Naive thymus-derived CD4-positive, alpha-beta T cell (primary cell): ENCODE measurements at places on chromosomes 6 and 20. TPM values are rescaled to one million over a fixed set of nuclear protein-coding genes. Genes with fewer than 3 reads are reported as not detected.

BTN1A1 gene
- not detected for total RNA-seq

BPIFB4 gene
- total RNA-seq: not detected

PREP gene
- total RNA-seq: 32.1 TPM

PAQR8 gene
- total RNA-seq: 46.2 TPM

MATN4 gene
- total RNA-seq: not detected

JPH2 gene
- total RNA-seq: not detected

OR12D3 gene
- total RNA-seq: not detected

CDYL gene
- 43.3 TPM for total RNA-seq

DNA sequence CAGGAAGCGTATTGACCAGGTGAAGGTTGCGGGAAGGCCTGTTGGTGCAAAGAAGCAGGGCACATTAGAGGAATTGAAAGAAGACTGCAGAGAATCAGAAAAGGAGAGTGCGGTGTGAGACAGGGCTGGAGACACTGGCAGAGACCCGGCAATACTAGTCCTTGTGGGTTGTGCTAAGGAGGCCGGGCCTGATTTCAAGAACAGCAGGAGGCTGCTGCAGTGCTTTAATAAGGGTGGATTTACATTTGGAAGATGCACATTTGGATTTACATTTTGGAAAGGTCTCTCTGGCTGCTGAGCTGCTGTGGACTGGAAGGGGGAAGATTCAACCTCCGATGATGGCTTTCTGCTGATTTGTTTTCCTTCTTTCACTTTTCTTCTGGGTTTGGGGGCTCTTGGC, 167.8 kb downstream of the SLC24A3 start:
- H3K27me3 ChIP-seq: no peaks in the 10 kb centered on the region
- H3K4me3 ChIP-seq: no peak overlapping the region
- no peaks in the 10 kb centered on the region for H3K36me3 ChIP-seq
- no peak overlapping the region for H3K27ac ChIP-seq
- no peak for DNase-seq

DNA sequence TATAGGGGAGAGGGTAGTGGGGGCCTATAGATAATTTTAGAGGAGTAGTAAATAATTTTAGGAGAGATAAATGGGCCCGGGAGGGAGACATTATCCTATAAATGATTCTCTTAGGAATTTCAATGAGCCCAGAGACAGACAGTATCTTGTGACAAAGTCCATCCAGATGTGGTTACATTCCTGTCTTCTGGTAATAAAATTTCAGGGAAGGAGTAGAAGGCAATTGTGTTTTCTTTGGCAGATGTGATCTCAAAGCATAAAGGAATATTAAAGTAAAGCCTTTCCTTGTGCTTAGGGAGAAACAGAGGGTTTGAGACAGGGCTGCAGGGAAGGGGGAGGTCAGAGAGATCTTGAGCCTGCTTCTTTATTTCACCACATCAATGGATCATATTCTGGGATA, 979.8 kb upstream of the GJE1 start:
- no peaks in the 10 kb centered on the region for H3K27me3 ChIP-seq
- peak overlapping the region; percentile 58 for H3K27ac ChIP-seq
- DNase-seq: no peak
- H3K4me1 ChIP-seq: no peaks in the 10 kb centered on the region
- no peak overlapping the region for H3K4me3 ChIP-seq

DNA sequence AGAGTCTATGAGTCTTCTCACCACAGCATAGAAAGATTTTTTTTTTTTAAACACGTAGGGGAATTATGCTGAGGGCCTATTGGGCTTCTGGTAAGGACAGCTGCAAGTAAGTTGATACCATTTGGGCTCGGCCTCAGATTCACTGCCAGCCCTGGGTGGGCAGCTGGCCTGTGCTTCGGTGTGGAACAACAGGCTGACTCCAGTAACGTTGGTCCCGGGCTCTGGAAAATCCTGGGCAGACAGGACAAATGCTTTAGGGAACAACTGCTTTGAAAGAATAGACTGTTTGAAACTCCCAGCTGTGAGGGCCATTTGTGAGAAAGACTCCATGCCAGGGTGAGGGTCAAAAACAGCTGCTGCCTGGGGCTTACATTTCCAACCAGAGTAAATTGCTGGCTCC, 366.5 kb downstream of the QKI start:
- no peaks in the 10 kb centered on the region for H3K4me1 ChIP-seq
- no peak overlapping the region for H3K4me3 ChIP-seq

DNA sequence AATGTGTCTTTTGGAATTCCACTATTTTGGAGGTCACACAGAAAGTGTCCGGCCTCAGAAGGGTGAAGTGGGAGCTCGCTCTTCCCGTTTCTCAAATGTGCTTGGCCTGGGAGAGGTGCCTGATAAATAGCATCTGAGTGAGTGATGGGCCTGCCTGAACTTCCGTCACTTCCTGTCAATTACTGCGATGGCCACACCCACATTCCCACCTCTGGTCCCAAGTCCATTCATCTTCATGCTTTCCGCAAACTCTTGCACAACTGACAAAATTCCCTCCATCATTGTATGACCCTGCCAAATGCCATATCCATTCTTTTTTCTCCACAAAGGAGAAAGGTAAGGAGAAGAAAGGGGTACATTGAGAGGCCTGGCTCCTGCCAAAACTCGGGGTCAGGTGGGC, 169.0 kb downstream of the QKI start:
- no peak for DNase-seq
- H3K4me3 ChIP-seq: no peak overlapping the region
- H3K27me3 ChIP-seq: no peaks in the 10 kb centered on the region
- H3K36me3 ChIP-seq: no peaks in the 10 kb centered on the region

DNA sequence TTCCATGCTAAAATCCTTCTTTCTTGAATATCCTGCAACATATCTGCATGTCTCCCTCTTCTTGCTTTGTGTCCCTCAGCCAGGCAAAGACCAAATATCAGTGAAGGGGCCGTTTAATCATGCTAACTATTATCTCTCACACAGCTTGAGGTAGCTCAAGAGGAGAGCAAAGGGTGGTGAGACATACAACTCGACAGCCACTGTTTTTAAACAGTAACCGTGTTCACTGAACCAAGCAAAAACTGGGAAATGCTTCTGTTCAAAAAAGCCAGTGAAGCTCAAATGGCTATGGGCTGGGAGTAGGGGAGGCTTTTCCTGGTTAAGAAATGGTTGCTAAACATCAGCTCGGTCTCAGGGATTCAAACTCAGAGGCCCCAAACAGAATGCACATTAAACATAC, 83.4 kb downstream of the MAP7 start:
- no peak for DNase-seq
- no peaks in the 10 kb centered on the region for H3K4me1 ChIP-seq
- no peak overlapping the region for H3K4me3 ChIP-seq
- H3K27ac ChIP-seq: no peak overlapping the region
- no peaks in the 10 kb centered on the region for H3K36me3 ChIP-seq
- no peaks in the 10 kb centered on the region for H3K27me3 ChIP-seq

DNA sequence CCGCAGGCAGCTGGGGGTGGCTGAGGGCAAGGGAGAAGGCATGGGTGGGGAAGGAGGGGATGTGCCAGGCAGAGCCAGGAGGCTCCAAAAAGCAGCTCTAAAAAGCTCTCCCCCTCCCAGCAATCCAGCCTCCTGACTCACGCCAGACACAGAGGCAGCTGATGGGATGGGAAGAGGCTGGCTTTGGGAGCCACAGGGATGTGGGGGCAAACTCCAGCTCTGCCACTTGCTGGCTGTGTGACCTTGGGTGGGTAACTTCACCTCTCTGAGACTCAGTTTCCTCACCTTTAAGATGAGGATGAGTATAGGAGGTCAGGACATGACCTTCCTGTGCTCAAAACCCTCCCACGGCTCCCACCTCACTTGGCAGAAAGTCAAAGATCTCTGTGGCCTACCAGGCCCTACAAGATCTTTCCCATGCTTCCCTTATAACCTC, 148.9 kb downstream of the CEBPB start:
- no peaks in the 10 kb centered on the region for H3K27me3 ChIP-seq
- H3K36me3 ChIP-seq: no peaks in the 10 kb centered on the region
- peaks cover 20% of the 10 kb centered on the region for H3K4me1 ChIP-seq
- H3K4me3 ChIP-seq: peak overlapping the region; percentile 27

GRCh38 chr6:145829102-145829501, 14.5 kb upstream of the FBXO30 start:
- H3K27me3 ChIP-seq: no peaks in the 10 kb centered on the region
- no peak for DNase-seq
- no peaks in the 10 kb centered on the region for H3K4me1 ChIP-seq
- no peak overlapping the region for H3K4me3 ChIP-seq
- no peak overlapping the region for H3K27ac ChIP-seq

DNA sequence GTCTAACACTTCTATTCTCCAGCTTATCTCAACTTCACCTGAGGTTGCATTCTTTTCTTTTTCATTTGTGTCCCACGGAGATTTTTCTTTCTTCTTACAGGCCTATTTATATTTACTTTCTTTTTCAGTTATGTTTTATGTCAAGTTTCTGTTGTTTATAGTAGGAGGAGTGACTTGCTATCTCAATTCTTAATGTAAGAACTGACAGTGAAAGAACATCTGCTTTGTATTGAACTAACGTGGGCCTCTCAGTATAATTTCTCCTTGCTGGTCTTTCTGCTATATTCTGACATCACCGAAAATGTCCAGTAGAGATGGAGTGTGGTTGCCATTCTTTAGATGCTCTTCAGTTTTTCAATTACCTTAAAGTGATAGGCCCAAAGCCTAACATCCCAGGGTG, 521.7 kb downstream of the EPM2A start:
- no peak overlapping the region for H3K4me3 ChIP-seq
- H3K36me3 ChIP-seq: no peaks in the 10 kb centered on the region
- H3K27me3 ChIP-seq: no peaks in the 10 kb centered on the region
- no peak for DNase-seq
- no peak overlapping the region for H3K27ac ChIP-seq
- no peaks in the 10 kb centered on the region for H3K4me1 ChIP-seq

- H3K36me3 ChIP-seq: no peaks in the 10 kb centered on the region
- H3K27ac ChIP-seq: no peak overlapping the region
- no peak for DNase-seq
Observed at GRCh38 chr6:89311853-89312531, 3.1 kb downstream of the GABRR2 start.

DNA sequence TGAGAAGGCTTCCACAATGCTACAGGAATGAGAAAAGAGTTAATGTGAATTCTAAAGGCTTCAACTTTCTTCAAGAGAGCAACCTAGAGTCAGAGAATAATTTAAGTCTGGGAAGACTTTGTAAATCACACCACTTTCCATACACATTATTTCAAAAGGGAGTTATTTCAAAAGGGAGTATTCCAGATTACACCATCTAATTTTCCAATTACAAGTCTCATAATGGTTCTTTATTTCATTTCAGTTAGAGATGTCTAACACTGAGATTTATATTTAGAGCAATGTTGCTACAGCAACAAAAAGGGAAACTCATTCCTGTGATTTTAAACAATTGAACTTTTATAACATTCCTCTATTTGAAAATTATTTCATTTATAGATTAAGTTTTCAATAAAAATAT, 98.8 kb upstream of the DST start:
- H3K4me1 ChIP-seq: no peaks in the 10 kb centered on the region
- no peak overlapping the region for H3K27ac ChIP-seq
- H3K4me3 ChIP-seq: no peak overlapping the region
- no peaks in the 10 kb centered on the region for H3K27me3 ChIP-seq

DNA sequence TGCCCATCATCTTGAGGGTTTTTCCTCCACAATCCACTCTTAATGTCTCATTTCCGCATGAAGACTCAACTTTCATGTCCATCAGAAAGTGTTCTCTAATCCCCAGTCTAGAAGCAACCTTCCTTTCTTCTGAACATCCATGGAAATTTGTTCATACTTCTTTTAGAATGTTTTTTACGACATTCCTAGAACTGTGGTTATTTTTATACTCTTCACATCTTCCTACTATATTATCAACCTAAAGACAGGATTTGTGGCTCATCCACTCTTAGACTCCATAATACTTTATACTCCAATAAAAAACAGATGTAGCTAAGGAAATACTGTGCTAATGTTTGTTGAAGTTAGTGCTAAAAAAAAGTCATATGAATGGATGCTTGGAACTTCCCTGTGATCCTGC, 1.4 kb upstream of the CAP2 start:
- no peaks in the 10 kb centered on the region for H3K36me3 ChIP-seq
- no peaks in the 10 kb centered on the region for H3K4me1 ChIP-seq
- no peak overlapping the region for H3K4me3 ChIP-seq
- DNase-seq: no peak
- H3K27ac ChIP-seq: no peak overlapping the region

GRCh38 chr6:164010441-164011103, 596.1 kb downstream of the QKI start:
- no peaks in the 10 kb centered on the region for H3K36me3 ChIP-seq
- DNase-seq: no peak
- no peak overlapping the region for H3K27ac ChIP-seq
- H3K4me1 ChIP-seq: no peaks in the 10 kb centered on the region
- H3K4me3 ChIP-seq: no peak overlapping the region

DNA sequence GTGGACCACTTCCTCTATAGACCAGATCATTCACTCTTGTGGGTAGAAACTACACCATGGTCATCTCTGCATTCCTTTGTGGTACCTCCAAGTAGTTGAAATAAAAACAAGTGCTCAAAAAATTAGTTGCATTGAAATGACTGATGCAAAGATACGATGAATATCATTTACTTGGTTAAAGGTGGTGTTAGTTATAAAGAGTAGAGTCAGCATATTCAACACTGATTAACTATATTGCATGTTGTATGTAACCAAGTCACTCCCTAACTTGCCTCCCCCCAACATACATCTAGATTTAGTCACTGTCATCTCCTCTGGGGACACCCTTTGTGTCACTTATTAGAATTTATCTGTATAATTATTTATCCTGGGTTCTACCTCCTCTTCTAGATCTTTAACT, 77.7 kb downstream of the SHLD1 start:
- no peaks in the 10 kb centered on the region for H3K4me1 ChIP-seq
- DNase-seq: no peak
- H3K27me3 ChIP-seq: no peaks in the 10 kb centered on the region
- no peaks in the 10 kb centered on the region for H3K36me3 ChIP-seq
- no peak overlapping the region for H3K4me3 ChIP-seq

- H3K4me1 ChIP-seq: no peaks in the 10 kb centered on the region
- DNase-seq: no peak
- no peak overlapping the region for H3K4me3 ChIP-seq
- H3K36me3 ChIP-seq: no peaks in the 10 kb centered on the region
Observed at GRCh38 chr6:48525849-48526248, 414.9 kb upstream of the PTCHD4 start.

DNA sequence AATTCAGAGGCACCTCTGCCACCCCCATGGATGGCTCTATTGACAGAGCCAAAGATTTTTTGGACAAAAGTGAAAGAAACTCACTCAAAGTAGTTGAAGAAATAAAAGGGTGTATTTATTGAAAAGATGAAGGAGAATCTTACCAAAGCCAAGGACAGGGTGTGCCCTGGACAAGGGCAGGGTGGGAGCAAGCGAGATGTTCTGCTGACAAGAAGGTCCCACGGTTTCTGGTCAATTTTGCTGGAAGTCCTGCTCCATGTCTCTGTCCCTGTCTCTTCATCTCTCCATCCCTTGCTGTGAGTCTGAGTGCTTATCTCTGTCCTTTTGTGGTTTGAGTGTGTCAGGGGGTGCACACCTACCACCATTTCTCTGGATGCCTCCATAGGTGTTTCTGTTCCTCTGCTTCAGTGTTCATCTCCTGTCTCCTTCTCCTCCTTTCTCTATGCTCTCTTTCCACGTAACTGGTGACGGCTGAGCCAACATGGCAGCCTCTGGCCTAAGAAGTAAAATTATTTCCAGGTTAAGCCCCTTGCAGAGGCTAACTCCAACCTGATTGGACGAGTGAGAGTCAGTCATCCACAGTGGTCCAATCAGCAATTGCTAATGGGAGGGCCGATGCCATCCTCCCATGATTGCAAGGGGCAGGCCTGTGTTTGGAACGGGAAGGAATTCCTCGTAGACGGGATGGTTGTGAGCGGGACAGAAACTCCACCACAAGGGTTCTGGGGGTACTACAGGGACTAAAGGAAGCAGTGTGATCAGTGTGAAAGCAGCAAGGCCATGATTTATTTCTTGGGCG, 502.1 kb upstream of the CDH4 start:
- no peaks in the 10 kb centered on the region for H3K27me3 ChIP-seq
- no peak overlapping the region for H3K27ac ChIP-seq
- H3K4me1 ChIP-seq: no peaks in the 10 kb centered on the region
- no peak for DNase-seq
- no peaks in the 10 kb centered on the region for H3K36me3 ChIP-seq
- H3K4me3 ChIP-seq: no peak overlapping the region
